Uterus (tissue), 4 donors: ENCODE measurements at places on chromosomes 6 and 20. TPM values are rescaled to one million over a fixed set of nuclear protein-coding genes. Genes with fewer than 3 reads are reported as not detected.

GRCh38 chr6:149380523-149380922 is 19.5 kb upstream of the SUMO4 start:
- H3K27ac ChIP-seq: no peak overlapping the region
- H3K36me3 ChIP-seq: no peaks in the 10 kb centered on the region
- no peaks in the 10 kb centered on the region for H3K27me3 ChIP-seq
- H3K4me3 ChIP-seq: no peak overlapping the region
- H3K4me1 ChIP-seq: no peaks in the 10 kb centered on the region

- peak; percentile 31 for DNase-seq
- H3K36me3 ChIP-seq: no peaks in the 10 kb centered on the region
- no peaks in the 10 kb centered on the region for H3K27me3 ChIP-seq
- H3K27ac ChIP-seq: peak overlapping the region; percentile 91
- peak overlapping the region; percentile 50 for H3K4me3 ChIP-seq
- no peaks in the 10 kb centered on the region for H3K4me1 ChIP-seq
These were observed 1.7 kb downstream of the RSPO3 start for GRCh38 chr6:127120023-127120786.

GRCh38 chr6:140744659-140745320 is 1370.3 kb upstream of the CITED2 start:
- no peak overlapping the region for H3K27ac ChIP-seq
- no peaks in the 10 kb centered on the region for H3K27me3 ChIP-seq

- H3K4me3 ChIP-seq: no peak overlapping the region
- no peaks in the 10 kb centered on the region for H3K4me1 ChIP-seq
- DNase-seq: peak; percentile 84
- no peaks in the 10 kb centered on the region for H3K27me3 ChIP-seq
- peak overlapping the region; percentile 75 for H3K27ac ChIP-seq
These were observed 10.9 kb upstream of the LPIN3 start for GRCh38 chr20:41329435-41330342.

GRCh38 chr20:63230800-63231268 is 4.9 kb upstream of the BIRC7 start:
- H3K4me3 ChIP-seq: no peak overlapping the region
- no peaks in the 10 kb centered on the region for H3K27me3 ChIP-seq
- no peaks in the 10 kb centered on the region for H3K4me1 ChIP-seq

- no peak overlapping the region for H3K27ac ChIP-seq
- H3K4me3 ChIP-seq: no peak overlapping the region
- no peaks in the 10 kb centered on the region for H3K36me3 ChIP-seq
- DNase-seq: peak; percentile 30
- H3K4me1 ChIP-seq: no peaks in the 10 kb centered on the region
These were observed 221.6 kb downstream of the OGFRL1 start for GRCh38 chr6:71510057-71510713.

- H3K36me3 ChIP-seq: no peaks in the 10 kb centered on the region
- H3K4me1 ChIP-seq: peaks cover 6% of the 10 kb centered on the region
- DNase-seq: no peak
- no peak overlapping the region for H3K27ac ChIP-seq
These were observed 49.6 kb downstream of the MOCS1 start for GRCh38 chr6:39884696-39885095.

BACH2 gene
- 4.7 TPM for total RNA-seq

HNF4A gene
- under 0.01 TPM for total RNA-seq

GRCh38 chr20:17825252-17825959 is 125.6 kb downstream of the BANF2 start:
- no peaks in the 10 kb centered on the region for H3K4me1 ChIP-seq
- H3K36me3 ChIP-seq: no peaks in the 10 kb centered on the region
- H3K27ac ChIP-seq: no peak overlapping the region
- H3K27me3 ChIP-seq: no peaks in the 10 kb centered on the region
- DNase-seq: no peak

DNA sequence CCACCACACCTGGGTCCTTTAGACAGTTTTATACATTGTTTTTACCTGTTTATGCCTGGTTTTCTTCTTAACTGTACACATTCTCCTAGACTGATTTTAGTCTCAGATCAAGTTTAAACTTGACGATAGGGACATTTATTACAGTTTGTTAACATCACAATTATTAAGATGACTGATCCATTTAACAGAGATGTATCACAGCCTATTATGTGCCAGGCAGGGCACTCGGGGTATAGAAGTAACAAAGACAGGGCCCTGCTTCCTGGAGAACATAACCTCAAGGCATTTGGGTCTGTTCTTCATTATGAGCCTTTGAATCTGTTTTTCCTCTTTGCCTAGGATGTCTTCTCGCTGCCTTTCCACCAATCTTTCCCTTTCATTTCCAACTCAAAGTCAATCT is 380.5 kb downstream of the ESR1 start:
- no peaks in the 10 kb centered on the region for H3K4me1 ChIP-seq
- H3K27ac ChIP-seq: no peak overlapping the region
- H3K4me3 ChIP-seq: no peak overlapping the region
- H3K36me3 ChIP-seq: no peaks in the 10 kb centered on the region
- no peak for DNase-seq
- no peaks in the 10 kb centered on the region for H3K27me3 ChIP-seq

WFDC10A gene
- not detected for total RNA-seq

GRCh38 chr6:34476921-34477320 is 11.0 kb downstream of the PACSIN1 start:
- H3K4me1 ChIP-seq: no peaks in the 10 kb centered on the region
- no peaks in the 10 kb centered on the region for H3K27me3 ChIP-seq
- no peak overlapping the region for H3K27ac ChIP-seq
- no peak for DNase-seq
- no peak overlapping the region for H3K4me3 ChIP-seq

GRCh38 chr6:111651185-111652034 is 45.7 kb upstream of the TRAF3IP2 start:
- no peak for DNase-seq
- H3K27ac ChIP-seq: no peak overlapping the region
- no peaks in the 10 kb centered on the region for H3K4me1 ChIP-seq
- no peaks in the 10 kb centered on the region for H3K36me3 ChIP-seq
- no peak overlapping the region for H3K4me3 ChIP-seq

DNA sequence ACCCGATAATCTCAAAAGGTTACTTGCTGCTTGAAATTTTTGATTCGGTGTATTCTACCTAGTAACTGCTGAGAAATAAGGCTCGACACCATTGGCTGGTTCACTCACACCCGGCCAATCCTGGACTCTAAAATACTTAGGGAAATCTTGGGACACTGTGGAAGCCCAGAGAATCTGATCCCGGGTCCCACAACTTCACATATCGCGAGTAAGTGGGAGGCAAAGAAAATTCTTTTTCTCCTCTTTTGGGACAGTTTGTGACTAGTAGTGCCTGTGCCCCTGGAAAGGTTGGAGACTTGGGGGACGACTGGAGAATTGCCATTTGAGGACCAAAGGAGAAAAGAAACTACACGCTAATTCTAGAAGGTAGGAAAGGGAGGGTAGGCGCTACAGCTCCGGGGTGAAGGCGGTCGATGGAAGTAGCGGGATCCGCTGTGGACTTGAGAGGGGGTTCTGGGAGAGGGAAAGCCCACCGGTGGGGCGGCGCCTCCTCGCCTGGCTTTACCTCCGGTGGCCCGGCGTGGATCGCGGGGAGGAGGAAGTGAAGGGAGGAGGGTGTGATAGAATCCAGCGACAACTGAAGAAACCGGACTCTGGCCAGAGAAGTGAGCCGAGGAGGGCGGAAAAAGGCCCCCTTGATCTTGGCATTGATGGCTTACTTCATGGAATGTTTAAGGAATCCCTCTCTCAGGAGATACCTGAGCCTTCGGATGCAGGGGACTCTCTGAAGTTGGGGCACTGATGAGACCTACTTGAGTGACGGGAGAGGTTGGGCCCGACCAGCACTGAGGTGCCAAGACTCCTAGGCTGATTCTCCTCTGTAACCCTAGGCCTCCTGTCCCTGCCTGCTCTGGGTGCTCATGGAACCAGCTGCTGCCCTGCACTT is 18.8 kb upstream of the BTN3A3 start:
- DNase-seq: peak; percentile 80
- peak overlapping the region; percentile 96 for H3K27ac ChIP-seq
- peak overlapping the region; percentile 69 for H3K4me3 ChIP-seq

- H3K4me1 ChIP-seq: peaks cover 3% of the 10 kb centered on the region
- DNase-seq: no peak
- no peak overlapping the region for H3K27ac ChIP-seq
These were observed 92.0 kb downstream of the THBS2 start for GRCh38 chr6:169161572-169162167.

DNA sequence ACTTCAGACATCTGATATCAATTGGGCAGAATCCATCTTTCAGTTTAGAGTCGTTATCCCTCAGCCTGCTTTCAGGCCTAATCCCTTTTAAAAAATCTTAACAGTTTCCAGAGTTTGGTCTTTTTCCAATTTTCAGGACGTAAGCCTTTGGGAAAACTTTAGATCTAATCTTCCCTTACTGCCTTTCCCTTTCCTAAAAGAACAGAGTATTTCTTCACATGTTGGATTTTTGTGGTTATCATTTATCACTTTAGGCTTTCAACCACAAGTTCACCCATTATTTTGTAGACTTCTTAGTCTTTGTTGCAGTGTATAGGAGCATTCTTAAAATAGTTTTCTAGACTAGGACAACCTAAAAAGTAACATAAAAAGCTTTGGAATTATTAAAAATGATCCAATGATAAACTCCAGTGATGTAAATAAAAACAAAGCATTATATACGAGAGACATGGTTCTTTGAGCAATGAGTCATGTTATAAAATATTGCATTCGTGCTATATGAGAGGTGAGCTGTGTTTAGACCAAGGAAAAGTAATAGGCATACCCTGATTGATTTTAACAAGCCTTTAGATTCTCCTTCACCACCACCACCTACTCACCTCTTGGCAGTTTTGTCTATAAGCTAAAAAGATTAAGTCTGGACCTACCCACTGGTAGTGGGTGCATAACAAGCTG is 90.4 kb upstream of the MCHR2 start:
- no peak overlapping the region for H3K4me3 ChIP-seq
- no peaks in the 10 kb centered on the region for H3K27me3 ChIP-seq
- DNase-seq: no peak
- H3K4me1 ChIP-seq: no peaks in the 10 kb centered on the region
- no peak overlapping the region for H3K27ac ChIP-seq

- DNase-seq: no peak
- H3K4me1 ChIP-seq: no peaks in the 10 kb centered on the region
These were observed 28.7 kb downstream of the DNAJC5 start for GRCh38 chr20:63923651-63924050.

- H3K36me3 ChIP-seq: no peaks in the 10 kb centered on the region
- H3K4me3 ChIP-seq: peak within 1 kb of the TSS; percentile 79
- peak; percentile 91 for DNase-seq
- H3K27ac ChIP-seq: peak within 1 kb of the TSS; percentile 93
These were observed at the start of gene SDHAF4 for GRCh38 chr6:70566751-70567382. Gene SDHAF4, plus strand, starts transcription at chr6:70566930. Its CDS starts 11 bp downstream, at chr6:70566941.

- no peaks in the 10 kb centered on the region for H3K4me1 ChIP-seq
- no peak for DNase-seq
- no peaks in the 10 kb centered on the region for H3K27me3 ChIP-seq
These were observed 255.4 kb downstream of the TBX18 start for GRCh38 chr6:84508981-84509380.

DNA sequence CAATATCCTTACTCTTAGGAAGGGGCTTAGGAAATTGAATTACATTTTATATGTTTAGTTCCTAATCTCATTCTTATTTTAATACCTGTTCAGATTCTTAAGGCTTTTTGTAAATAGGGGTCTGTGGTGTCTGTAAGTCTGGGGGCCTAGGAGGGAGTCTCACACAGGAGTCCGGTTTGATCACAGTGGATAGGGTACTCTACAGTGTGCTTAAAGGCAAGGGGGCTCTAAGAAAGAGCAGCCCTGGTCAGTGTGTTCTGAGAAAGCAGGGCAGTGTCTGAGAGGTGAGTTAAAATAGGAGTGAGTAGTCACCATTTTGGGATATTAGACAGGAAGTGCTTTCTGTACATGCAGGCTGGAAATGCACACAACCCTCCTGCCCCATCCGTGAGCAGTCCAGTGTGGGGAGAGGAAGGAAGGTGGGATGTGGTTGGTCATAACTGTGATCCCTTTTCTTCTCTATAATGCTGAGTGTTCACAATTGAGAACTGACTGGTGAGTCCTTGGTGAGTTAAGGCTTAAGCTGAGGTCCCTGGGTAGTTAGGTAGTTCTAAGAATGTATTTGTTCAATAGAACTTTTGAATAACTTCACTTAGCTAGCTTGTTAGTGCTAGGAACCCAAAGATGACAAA is 50.0 kb downstream of the CDKAL1 start:
- no peaks in the 10 kb centered on the region for H3K36me3 ChIP-seq
- H3K4me3 ChIP-seq: no peak overlapping the region
- H3K27ac ChIP-seq: no peak overlapping the region
- no peaks in the 10 kb centered on the region for H3K4me1 ChIP-seq
- no peak for DNase-seq
- no peaks in the 10 kb centered on the region for H3K27me3 ChIP-seq

ELOVL4 gene
- 1.5 TPM for total RNA-seq

GRCh38 chr20:19540392-19540791 is 217.7 kb upstream of the RIN2 start:
- H3K27ac ChIP-seq: no peak overlapping the region
- no peak overlapping the region for H3K4me3 ChIP-seq
- no peaks in the 10 kb centered on the region for H3K36me3 ChIP-seq
- H3K4me1 ChIP-seq: no peaks in the 10 kb centered on the region
- no peak for DNase-seq

GRCh38 chr6:17385660-17386059 is 7.7 kb upstream of the CAP2 start:
- no peaks in the 10 kb centered on the region for H3K4me1 ChIP-seq
- H3K4me3 ChIP-seq: no peak overlapping the region
- DNase-seq: no peak
- H3K27me3 ChIP-seq: no peaks in the 10 kb centered on the region

TRAM2 gene
- 9.5 TPM for total RNA-seq

BTNL2 gene
- not detected for total RNA-seq

GRCh38 chr6:79296211-79296610 is 61.7 kb upstream of the HMGN3 start:
- H3K4me3 ChIP-seq: no peak overlapping the region
- no peak overlapping the region for H3K27ac ChIP-seq
- no peaks in the 10 kb centered on the region for H3K27me3 ChIP-seq
- no peaks in the 10 kb centered on the region for H3K36me3 ChIP-seq

RPP40 gene
- 6.7 TPM for total RNA-seq

FAM184A gene
- total RNA-seq: 4.7 TPM

- no peaks in the 10 kb centered on the region for H3K27me3 ChIP-seq
- no peaks in the 10 kb centered on the region for H3K36me3 ChIP-seq
- H3K4me3 ChIP-seq: no peak overlapping the region
- no peak overlapping the region for H3K27ac ChIP-seq
- H3K4me1 ChIP-seq: no peaks in the 10 kb centered on the region
These were observed 2.6 kb downstream of the RAB44 start for GRCh38 chr6:36700071-36700812.

GLP1R gene
- total RNA-seq: not detected

SLC25A27 gene
- 35.7 TPM for total RNA-seq

SYCP2L gene
- total RNA-seq: not detected

- H3K27me3 ChIP-seq: no peaks in the 10 kb centered on the region
- H3K4me1 ChIP-seq: no peaks in the 10 kb centered on the region
- no peak for DNase-seq
- no peak overlapping the region for H3K4me3 ChIP-seq
- H3K36me3 ChIP-seq: no peaks in the 10 kb centered on the region
These were observed 12.4 kb upstream of the PTPRK start for GRCh38 chr6:128532827-128533226.
